ENCODE measurements at places on chromosomes 2 and 18.

DNA sequence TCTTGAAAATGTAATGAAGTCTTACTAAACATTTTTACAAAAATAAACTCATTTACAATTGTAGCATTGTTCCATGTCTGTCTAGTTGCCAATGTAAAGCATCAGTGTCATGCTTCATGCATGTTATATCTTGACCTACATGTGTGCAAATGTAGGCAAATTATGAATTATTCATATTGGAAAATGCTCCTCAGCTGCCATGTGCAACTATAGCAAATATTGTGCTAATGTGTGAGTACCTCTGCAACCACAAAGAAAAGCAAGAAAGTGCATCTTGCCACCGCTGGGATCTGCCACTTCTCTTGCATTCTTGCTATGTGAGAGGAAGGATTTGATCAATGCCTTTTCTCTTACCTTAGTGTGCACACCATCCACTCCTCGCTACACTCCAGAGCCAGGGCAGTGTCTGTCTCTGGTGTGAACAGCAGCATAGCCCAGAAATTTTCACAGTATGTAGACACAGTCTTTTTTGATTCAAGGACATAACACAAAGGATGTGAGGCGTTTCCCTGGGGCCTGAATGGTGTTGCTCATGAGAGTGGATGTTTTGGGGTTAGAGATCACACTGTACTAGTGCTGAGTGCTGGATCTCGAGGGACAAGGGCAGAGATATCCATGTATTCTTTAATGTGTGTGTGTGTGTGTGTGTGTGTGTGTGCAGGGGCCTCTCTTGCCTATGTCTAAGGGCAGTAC, 47.6 kb upstream of the HAAO start:
- no peak for DNase-seq

- DNase-seq: no peak
These were observed 78.6 kb upstream of the MAP3K20 start for GRCh38 chr2:172997031-172997430.

- no peak for DNase-seq
These were observed 5.3 kb downstream of the GLI2 start for GRCh38 chr2:120740765-120741524.

GRCh38 chr2:183665425-183665824, 541.2 kb downstream of the NUP35 start:
- DNase-seq: no peak

- DNase-seq: no peak
These were observed 102.3 kb downstream of the LIPG start for GRCh38 chr18:49663899-49664890.
